Breast epithelium (tissue), 4 donors: ENCODE measurements at places on chromosomes 3 and 15.

GRCh38 chr3:9045371-9045770 lies 82.1 kb upstream of the RAD18 start:
- no peak for DNase-seq

GRCh38 chr3:119778811-119779210 lies 3.1 kb upstream of the NR1I2 start:
- no peak for DNase-seq

- DNase-seq, result no peak
Measured at GRCh38 chr3:118813472-118813871, 221.2 kb downstream of the IGSF11 start.

DNA sequence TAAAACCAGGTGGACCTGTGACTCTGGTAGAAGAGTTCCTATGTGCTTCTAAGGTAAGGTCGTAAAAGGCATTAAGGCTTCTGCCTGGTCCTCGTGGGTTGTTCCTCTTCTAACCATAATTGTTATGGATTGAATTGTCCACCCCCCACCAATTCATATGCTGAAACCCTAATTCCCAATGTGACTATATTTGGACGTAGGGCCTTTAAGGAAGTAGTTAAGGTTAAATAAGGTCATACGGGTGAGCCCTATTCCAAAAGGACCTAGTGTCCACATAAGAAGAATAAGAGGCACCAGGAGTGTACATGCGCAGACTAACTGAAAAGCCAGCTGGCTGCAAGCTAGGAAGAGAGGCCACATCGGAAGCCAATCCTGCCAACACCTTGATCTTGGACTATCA lies 1.9 kb downstream of the ADPGK start:
- no peak for DNase-seq
